ENCODE measurements at places on chromosomes 1 and 21.

DNA sequence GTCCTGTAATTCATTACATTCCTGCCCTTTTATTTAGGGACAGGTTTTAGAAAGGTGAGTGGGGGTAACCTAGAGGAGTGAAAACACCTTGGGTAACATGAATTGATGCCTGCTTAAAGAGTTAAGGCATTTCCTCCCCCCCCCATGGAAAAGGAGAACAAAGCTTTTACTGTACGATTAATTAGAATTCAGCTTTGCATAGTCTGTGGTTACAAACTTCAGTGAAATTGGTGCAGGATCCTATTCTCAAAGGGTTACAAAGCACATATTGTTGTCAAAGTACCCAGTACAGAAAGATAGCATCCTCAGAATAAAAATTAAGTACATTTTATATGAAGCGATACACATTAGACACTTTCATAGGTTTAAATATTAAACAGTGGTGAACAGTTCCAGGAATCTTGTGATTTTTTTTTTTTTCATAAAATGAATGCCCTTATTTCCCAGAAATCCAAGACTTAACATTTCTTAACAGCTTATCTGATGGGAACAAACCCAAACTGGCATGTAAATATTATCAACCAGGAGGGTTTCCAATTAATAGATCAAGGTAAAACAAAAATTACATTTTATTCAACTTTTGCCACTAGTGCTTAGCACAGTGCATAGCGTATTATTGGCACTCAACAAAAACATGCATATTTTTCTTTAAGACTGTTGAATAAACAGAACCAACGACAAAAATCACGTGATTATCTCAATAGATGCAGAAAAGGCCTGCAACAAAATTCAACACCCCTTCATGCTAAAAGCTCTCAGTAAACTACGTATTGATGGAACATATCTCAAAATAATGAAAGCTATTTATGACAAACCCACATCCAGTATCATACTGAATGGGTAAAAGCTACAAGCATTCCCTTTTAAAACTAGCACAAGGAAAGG, 172.7 kb downstream of the PDE4B start:
- no peak for DNase-seq

DNA sequence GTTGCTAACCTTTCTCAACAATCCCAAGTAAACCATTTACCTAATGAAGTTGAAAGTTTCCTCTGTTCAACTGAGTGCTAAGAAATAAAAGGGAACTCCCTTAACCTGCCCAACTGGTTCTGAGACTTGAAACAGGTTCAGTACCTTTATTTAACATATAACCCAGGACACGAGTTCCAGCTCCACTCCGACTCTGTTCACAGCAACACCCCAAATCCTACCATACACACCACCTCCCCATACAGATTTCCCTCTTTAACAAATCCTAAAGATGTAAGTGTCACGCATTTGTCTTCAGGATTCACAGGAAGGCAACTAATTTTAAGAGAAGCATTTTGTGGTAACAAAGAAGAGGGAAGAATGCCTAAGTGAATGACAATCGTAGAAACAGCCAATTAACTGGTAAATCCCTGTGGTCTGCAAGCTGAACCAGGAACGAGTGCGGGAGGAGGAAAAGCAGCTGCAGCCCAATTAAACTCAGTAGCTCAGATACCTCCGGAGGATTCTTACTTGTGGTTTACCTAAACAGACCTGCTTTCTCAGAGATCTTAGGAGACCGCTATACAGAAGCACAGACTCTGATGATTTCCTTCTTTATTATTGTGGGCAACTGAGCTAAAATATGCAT, 134.5 kb upstream of the MAGI3 start:
- DNase-seq: no peak

DNA sequence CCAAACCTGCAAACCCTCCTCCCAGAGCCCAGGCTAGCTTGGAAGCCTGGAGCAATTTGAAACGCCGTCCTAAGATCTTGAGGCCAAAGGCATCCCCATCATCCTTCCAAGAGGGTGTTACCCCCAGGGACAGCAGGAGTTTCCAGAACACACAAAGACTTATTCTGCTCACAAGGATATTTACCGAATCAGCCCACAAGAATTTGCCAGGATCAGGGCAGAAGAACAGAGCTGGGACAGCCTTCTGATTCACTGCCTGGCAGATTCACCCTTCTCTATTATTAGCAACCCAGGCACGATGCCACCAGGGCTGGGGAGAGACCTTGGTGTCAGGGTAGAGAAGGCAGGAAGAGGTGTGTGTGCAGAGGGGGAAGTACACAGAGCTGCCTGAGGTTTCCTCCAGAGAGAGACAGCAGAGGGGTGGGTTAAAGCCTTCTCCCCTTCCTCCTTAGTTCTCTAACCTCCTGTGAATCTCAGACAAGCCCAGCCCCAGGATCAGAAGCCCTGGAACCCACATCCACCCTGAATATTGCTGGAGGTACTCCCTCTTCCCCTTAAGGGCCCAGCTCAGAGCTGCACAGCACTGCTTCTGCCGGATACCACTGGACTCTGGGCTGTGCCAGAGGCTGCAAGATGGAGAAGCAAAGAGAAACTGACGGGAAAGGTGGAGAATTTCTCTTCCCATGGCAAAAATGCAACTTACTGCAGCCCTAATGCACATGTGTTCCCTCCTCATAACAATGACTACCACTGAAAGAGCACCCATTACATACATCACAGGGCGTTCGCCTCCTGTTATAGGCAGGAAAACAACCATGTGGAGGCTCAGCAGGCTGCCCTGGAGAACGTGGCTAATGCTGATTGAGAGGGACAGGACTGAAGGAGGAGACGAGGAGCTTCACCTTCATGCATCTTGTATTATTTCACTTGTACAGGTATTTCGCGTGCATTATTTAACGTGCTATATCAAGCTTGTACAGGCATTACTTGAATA, 61.8 kb downstream of the ITPKB start:
- peak; percentile 69 for DNase-seq

GRCh38 chr1:15847893-15848142, 311 bp downstream of the SPEN start:
- DNase-seq: no peak

- DNase-seq: no peak
Measured at GRCh38 chr1:32774950-32775634, 42.1 kb downstream of the YARS1 start.

- no peak for DNase-seq
Measured at GRCh38 chr1:28171246-28171645, 5.2 kb downstream of the PTAFR start.

DNA sequence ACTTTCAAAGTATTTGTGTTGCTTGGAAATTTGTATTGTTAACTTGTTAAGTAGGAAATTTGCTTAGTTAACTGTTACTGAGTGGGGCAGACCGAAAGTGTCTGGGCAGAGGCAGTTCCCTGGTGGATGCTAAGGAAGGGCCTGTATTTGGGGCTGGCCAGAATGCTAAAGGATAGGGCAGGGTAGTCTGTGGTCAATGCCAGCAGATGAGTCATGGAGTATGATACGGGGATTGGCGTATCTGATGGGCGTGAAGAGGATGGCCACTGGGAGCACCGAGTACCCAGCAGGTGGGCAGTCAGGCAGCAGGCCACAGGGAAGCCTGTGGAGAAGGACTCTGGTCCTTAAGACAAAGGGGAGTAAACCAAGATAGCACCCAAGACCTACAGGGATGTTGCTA, 46.6 kb upstream of the SCAF4 start:
- DNase-seq: no peak

- DNase-seq: no peak
Measured at GRCh38 chr1:147509786-147510395, 31.4 kb upstream of the BCL9 start.
